ENCODE measurements at places on chromosomes 1 and 21.

DNA sequence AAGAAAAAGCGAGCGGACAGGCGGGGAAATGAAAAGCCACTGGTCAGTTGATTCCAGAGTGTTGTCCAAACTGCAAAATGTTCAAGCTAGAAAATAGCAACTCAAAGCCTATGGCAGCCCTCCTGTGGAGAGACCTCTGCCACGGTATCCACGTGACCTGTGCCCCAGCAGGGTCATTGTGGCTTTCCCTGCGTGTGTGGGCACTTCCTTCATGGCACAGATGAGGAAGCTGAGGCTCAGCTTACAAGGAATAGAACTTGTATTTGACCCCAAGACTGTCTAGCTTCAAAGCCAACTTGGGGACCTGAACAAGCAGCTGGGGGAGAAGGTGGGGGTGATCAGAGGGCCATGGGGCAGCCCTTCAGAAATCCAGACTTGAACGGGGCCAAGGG lies 15.6 kb upstream of the PLEKHG5 start:
- no peak for DNase-seq

DNA sequence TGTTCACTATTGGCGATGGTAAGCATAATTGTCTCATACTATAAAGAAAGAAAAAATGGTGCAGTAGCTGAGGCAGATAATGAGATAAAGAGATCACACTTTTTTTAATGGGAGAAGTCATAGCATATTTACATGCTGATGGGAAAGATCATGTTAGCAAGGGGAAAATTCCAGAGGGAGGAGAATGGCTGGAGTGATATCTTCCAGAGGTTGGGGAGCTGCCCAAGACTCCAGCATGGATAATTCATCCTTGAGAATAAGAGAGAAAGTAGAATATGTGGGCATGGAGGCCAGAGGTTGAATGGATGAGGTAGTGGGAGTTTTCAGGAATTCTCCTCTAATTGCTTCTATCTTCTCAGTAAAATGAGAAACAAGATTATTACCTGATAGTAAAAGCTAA lies 45.8 kb upstream of the RGS1 start:
- no peak for DNase-seq

DNA sequence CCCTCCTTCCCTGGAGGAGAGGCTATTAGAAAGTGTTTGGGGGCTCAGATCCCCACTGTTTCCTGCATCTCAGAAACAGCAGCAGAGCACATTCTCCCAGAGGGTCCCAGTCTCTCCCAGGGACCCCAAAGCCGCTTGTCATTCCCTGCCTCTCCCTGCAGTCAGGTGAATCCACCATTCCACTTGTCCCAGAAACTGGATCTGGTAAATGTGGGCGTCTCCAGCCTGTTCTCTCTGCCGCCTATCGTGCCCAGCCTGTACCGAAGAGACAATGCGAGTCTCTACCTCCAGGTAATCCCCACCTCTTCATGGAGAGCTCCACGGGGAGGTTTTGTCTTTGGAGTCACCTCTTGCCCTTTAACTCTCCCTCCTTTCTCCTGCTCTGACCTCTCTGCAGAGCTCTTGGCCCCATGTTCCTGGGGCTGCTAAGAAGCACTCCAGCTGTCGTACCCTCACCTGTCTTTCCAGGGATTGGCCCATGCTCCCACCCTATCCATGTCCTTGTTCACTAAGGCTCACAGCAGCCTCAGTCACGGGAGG lies 26.9 kb downstream of the INAVA start:
- DNase-seq, result no peak

GRCh38 chr1:175413367-175413766 lies 220.8 kb upstream of the KIAA0040 start:
- no peak for DNase-seq

DNA sequence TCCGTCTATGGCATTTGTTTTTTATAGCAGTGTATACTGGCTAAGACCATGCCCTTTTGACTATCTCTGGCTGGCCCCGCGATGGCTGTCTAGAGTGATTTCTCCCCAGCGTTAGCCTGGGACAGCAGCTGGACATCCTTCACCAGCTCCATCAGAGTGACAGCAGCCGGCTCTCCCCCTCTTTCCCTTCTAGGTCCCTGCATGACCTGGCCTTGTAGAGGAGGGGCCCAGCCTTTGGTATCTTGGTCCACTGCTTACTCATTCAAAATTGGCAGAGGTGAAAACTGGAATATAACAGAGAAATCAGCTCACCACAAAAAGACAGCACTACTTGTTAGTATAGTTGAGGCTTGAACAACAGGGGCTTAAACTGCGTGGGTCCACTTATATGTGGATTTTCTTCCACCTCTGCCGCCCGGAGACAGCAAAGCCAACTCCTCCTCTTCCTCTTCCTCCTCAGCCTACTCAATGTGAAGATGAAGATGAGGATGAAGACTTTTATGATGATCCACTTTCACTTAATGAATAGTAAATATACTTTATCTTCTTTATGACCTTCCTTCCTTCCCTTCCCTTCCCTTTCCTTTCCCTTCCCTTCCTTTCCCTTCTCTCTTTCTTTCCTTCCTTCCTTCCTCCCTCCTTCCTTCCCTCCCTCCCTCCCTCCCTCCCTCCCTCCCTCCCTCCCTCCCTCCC lies 29.4 kb upstream of the B3GALNT2 start:
- DNase-seq, result no peak

- DNase-seq, result no peak
Measured at GRCh38 chr1:43319766-43320165, 17.9 kb upstream of the MPL start.

GRCh38 chr1:114715952-114716303 lies 643 bp downstream of the NRAS start:
- DNase-seq, result no peak

- no peak for DNase-seq
Measured at GRCh38 chr1:204453141-204453772, 41.3 kb downstream of the PIK3C2B start.

- DNase-seq, result no peak
Measured at GRCh38 chr21:31686272-31686915, 26.9 kb downstream of the SOD1 start.

- DNase-seq, result no peak
Measured at GRCh38 chr1:43439781-43440180, 13.9 kb downstream of the HYI start.

DNA sequence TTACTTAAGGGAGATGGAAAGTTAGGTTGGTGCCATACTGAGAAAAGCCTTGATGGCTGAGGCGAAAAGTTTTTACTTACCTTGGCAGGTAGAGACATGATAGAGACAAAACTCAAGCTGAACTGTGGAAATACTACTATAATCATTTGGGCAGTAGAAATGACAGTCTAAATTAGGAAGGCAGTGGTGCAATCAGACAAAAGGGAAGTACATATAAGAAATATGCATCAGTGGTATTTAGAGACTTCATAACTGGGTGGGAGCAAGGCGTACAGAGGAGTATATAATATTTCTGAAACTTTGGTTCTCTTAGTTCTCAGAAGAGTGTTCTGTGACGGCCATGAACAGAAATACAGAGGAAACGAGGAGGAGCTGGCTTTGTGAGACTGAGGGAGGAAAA lies 2.4 kb upstream of the CEP350 start:
- DNase-seq, result no peak

DNA sequence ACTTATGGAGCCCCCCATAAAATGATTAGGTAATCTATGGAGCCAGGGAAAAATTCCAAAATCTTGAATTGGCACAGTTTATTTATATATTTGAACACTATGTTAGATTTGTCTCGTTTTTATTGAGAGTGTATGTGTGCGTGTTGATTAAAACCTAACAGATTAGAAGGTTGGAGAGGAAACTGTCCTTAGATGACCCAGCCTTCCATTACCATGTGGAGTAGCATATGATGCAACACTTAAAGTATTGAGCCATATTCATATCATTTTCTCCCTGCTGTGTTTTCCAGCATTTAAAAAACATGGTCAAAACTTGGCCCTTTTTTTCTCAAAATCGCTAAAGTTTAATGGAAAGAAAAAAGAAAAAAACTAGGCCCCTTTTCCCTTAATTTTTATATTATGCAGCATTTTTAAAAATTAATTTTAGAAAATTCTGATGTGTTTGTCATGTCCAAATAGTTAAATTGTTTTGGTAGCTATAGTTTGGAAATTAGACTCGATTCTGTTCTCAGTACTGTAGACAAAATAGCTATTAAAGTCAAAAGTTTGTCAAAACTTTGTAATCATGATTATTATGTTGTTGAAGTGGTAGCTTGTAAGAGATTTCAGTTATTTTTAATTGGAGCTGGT lies 2.3 kb downstream of the LRRC8D start:
- no peak for DNase-seq

GRCh38 chr1:208381481-208381880 lies 137.3 kb upstream of the PLXNA2 start:
- DNase-seq, result no peak

DNA sequence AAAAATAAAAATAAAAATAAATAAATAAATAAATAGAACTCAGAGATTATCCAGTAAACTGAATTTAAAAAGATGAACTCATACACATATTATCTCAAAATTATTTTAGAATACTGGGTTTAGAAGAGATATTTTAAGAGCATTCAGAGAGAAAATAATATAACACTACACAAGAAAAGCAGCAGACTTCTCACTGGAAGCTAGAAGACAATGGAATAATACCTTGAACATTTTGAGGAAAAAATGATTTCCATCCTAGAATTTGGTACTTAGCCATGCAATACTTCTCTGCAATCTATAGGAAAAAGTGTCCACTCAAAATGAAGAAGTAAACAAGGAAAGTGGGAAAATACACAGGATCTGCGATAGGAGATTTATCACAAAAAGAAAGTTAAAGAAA lies 24.2 kb downstream of the TRMT1L start:
- no peak for DNase-seq

DNA sequence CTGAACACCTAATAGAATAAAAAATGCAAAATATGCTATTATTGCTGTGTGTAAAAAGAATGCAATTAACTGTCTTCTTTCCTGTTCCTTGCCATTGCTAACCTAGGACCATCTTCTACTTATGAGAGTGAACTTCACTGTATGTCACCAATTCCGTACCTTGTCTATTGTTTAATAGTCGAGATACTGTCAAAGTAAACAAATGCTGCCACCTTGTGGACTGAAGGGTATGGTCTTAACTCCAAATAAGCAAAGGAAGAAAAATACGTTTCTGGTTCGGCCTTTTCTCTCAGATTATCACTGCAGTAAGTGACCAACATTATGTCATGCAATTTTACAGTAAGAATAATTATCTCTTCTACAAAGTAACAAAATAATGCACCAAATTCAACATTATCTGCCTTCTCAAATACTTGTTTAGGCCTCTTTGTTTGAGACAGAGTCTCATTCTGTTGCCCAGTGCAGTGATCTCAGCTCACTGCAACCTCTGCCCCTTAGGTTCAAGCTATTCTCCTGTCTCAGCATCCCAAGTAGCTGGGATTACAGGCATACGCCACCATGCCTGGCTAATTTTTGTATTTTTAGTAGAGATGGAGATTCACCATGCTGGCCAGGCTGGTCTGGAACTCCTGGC lies 133.4 kb downstream of the COP1 start:
- peak; percentile 22 for DNase-seq

DNA sequence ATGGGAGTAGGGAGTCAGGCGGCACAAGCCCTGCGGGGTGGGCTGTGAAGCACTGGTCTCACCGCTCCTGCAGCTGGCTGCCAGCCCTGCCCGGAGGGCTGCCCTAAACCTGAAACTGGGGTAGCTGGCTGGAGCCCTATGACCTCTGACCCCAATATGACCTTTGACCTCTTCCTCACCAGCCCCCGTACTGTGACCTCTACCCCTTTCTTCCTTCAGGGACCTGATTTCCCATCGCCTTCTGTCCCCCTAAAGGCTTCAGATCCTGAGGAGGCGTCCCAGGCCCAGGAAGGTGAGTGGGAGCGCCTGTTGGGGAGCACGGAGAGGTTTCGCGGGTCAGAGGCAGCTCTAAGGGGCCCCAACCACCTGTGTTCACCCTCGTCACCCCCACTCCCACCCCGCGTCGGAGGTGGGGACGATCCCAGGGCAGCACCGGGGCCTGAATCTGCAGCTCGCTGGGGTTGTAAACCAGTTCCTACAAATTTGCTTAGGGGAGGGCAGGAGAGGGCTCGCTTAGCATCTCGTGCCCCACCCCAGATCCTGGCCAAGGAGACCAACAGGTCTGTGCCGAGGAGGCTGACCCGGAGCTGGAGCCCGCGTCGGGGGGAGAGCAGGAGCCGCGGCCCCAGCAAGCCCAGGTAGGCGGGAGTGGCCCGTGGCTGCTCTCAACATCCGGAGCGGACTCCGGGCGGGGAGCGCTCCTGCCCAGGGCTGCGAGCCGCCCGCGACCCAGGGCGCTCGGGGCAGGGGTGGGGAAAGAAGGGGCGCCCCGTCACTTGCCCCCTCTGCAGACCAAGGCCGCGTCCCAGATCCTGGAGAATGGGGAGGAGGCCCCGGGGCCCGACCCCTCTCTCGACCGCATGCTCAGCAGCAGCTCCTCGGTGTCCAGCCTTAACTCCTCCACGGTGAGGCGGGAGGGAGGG lies 7.3 kb downstream of the SYTL1 start:
- no peak for DNase-seq

DNA sequence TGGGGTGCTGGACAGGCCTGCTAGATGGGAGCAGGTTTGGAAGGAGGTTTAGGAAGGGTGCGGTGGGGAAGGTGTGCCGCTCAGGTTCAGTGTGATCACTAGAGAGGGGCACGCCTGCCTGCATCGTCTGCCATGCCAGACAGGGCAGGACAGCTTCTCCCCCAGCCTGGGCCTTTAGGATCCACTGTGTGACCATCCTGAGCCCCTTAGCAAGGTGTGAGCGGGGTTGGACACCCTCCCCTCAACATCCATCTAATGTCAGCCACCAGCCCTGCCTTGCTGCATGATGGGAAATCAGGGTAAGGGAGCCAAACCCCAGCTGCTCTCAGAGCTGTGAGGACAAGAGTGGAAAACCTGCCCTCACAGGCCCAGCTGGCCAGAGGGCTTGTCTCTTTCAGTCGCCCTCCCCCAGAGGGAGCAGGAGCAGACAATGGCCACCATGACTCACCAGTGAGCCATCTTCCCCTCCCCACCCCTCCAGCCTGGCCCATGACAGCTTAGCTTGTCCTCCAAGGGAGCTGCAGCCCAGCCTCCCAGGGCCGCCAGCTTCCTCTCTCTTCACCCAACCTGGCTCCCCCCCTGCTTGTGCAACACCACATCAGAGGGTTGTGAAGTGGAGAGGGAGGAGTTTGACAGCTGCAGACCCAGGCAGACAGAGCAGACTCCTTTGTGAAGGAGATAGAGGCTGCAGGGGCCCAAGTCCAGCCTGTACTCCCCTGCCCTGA lies 37.0 kb downstream of the NUAK2 start:
- peak; percentile 61 for DNase-seq

DNA sequence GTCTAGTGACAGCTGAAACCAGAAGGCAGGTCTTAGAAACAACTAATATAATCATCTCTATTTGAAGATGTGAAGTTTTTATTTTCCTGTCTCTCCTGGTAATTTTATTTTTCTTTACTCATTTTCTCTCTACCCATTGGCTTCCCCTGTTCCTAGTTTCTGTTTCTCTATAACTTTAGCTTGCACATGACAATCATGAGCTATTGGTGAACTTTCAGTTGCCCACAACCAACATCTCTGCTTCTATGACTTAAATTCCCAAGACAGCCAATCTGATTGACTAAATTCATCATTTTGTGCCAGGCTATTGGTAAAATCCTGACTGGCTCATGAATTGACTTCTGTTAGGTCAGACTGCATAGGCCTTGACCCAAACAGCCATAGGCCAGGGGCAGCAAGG lies 13.7 kb upstream of the ACADM start:
- no peak for DNase-seq

GRCh38 chr1:167566766-167567165 lies 13.2 kb upstream of the CREG1 start:
- no peak for DNase-seq

All from brain pericyte (primary cell).